CD4-positive, alpha-beta T cell treated with Interleukin-15 for 4 hours (primary cell): ENCODE measurements at places on chromosomes 5 and 9.

DNA sequence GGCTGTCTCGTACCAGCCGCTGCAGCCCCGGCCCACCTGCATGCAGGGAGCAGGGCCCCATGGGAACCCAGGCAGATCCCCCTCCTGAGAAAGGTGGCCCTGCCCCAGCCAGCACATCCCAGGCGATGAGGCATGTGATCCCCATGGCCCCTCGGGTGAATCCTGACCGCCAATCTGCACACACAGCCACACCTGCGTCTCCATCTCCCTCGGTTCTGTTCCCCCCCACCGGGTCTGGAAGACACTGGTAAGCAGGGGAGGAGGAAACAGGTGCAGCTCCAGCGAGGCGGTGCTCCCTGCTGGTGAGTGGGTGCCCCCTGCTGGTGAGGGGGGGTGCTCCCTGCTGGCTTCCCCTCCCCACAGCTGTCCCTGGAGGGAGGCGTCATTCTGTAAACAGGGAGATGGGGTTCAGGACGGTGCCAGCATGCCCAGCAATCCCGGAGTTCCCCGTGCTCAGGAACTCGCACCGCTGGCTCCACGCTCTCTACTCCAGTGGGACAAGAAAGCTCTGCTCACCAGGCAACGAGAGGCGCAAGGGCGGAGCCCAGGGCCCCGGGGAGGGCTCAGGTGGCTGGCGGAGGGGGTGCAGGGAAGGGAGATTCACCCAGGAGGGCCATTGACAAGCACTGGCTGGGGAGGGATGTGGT is 28.4 kb upstream of the SLC12A7 start:
- DNase-seq: peak; percentile 64

GRCh38 chr9:110729641-110730040 is 61.0 kb downstream of the MUSK start:
- no peak for DNase-seq

DNA sequence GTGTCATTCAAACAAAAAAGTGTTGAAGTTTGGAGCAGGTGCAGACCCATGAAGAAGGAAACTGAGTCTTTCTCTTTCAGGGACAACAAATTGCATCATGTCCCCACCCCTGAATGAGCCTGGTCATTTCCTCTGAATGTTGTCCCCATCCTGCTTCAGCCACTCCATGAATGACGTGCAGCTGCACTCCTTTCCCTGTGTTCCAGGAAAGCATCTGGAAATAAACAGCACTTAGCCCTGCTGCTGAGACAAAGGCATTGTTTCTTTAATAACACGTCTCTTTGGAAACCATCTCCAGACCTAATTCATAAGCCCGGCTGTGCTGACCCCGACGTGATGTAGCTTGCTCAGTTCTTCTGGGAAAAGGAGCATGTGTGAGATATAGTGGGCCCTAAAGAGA is 682.3 kb downstream of the BRINP1 start:
- no peak for DNase-seq

DNA sequence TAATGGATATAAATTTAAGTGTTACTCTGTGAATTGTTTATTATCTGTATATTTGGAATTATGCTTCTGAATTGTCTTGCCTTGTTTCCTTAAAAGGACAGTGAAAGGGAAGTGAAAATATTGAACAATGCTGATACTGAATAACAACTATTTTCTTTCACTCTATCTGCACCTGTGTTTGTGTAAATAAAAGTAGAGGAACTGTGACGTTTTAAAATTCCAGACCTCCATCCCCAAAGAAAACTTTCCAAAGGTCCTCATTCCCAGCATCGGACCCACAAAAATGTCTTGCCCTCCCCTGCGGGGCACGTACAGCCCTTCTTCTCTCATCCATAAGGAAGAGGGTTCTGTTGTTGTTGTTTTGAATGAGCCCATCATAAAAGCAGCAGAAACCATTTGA is 100.0 kb downstream of the NLN start:
- DNase-seq: no peak

- DNase-seq: no peak
Observed at GRCh38 chr5:151142933-151143332, 14.6 kb downstream of the ANXA6 start.
